Left lobe of liver (tissue), 2 donors: ENCODE measurements at places on chromosomes 6 and 20. TPM values are rescaled to one million over a fixed set of nuclear protein-coding genes. Genes with fewer than 3 reads are reported as not detected.

DNA sequence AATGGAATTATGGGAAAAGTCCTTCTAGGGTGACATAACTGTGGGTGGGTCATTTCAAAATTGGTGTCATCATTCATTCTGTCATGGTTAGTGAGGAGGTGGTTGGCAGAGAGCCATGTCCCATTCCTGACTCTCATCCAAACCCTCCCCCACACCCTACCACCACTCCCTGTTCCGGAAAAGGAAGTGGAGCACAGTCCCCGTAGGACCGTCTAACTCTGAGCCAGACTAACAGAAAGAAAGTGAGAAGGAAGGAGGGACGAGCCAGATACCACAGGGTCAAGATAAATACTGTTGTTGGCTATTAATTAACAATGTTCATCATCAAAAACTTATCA is 4.8 kb downstream of the TRIM10 start:
- no peak for DNase-seq

DNA sequence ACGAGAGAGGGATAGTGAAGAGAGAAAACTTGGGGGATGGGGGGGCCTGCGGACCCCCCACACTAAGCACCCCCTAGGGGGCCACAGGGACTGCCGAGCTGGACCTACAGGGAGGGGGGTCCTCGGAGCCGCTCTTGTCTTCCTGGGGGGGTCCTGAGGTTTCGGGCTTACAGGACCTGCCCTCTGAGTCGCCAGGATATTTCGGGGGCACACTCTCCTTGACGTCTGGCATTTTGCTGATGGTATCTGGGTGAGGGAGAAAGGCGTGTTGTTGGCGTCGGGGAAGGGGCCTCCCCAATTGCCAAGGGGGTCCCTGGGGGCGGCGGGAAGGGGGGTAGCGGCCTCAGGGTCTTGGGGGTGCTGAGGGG is 516 bp downstream of the TCP11 start:
- no peak for DNase-seq

DNA sequence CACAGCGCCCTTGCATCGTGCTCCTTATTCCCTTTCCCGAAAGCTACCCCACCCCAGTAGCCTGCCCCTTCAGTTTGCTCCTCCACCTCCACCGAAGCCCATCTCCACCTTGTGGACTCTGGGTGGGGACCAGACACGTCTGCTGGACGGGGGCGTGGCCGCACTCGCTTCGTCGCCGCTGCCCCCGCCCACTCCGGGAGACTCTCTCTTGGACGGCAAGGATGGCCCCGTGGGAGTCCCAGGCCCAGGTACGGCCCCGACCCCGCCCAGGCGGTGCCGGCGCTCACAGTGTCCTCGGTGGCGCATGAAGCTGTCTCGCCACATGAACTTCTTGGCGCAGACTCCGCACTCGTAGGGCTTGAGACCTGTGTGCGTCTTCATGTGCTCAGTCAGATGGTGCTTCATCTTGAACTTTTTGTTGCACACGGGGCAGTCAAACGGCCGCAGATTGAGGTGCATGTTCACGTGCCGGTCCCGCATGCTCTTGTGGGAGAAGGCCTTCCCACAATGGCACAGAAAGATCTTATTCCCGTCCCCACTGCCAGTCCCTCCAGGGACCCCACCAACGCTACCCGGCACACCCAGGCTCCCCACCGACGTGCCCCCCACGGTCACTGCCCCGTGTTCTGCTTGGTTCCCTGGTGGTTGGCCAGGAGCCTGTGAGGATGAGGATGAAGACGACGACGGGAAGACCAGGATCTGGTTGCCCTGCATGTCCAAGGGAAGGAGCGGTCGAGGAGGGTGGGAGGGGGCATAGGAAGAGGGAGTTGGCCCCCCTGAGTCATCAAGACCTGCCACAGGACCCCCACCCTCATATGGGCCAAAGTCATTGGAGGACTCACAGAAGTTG is 1.3 kb upstream of the TAPBP start:
- no peak for DNase-seq

DNA sequence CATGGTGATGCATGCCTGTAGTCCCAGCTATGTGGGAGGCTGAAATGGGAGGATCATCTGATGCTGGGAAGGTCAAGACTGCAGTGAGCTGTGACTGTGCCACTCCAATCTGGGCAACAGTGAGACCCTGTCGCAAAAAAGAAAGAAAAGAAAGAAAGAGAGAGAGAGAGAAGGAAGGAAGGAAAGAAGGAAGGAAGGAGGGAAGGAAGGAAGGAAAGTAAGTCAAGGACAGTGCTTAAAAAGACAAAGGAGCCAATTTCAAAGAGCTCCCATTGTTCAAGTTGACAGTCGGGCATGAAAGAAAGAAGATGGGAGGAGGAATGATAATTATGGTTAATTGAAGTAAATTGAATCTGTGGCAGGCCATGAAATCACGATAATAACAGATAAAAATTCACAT is 16.2 kb downstream of the C6orf15 start:
- DNase-seq = no peak

DNA sequence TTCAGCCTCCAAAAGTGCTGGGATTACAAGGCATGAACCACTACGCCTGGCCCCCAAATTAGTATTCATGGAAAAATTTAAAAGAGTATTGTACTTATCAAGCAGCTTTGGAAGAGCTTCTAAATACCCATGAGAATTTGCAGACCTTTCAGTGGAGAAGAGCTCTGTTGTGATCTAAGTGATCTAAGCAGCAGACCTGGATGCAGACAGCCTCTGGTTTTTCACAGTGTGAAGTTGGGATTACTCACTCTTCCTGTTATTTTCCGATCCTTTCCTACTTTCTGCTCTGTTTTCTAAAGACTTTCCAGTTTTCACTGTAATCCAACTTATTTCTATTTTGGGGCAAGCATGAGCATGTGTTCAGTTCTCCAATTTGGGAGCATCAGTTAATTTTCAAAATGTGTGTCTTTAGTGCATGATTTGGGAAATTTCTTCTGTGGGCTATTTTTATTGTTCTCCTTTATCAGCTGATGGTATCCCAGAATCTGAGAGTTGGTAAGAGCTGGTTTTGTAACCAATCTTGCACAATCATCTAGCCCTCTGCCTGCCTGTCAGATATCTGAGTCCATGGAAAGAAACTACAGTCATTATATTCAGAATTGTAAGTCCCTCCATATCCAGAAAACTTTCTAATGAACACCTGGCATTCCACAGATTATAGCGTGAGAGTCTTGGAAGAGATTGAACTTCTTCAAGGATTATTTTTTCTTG is 207.7 kb upstream of the DTNBP1 start:
- DNase-seq = no peak

DNA sequence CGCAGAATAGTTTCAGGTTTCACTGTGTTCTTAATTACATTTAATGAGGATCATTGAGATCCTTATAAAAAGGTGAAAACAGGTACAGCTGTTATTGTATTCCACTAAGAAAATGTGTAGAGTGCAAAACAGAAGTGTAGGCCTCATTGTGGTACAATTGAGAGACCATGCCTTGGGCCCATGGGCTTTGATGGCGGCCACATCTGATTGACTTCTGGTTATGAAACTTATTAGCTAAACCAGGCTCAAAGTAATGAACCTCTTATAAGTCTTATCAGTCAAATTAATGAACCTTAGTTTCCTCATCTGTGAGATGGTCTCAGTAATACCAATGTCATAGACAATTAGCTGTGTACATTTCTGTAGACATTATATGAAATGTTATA is 148.7 kb downstream of the ZDHHC14 start:
- no peak for DNase-seq

GRCh38 chr6:69936674-69937363 is 70.5 kb downstream of the COL19A1 start:
- DNase-seq = no peak

- peak; percentile 89 for DNase-seq
These were observed 146.8 kb downstream of the SH3BGRL2 start for GRCh38 chr6:79777713-79778579.

GRCh38 chr6:129886401-129887155 is 25.5 kb upstream of the TMEM244 start:
- DNase-seq = no peak

DNA sequence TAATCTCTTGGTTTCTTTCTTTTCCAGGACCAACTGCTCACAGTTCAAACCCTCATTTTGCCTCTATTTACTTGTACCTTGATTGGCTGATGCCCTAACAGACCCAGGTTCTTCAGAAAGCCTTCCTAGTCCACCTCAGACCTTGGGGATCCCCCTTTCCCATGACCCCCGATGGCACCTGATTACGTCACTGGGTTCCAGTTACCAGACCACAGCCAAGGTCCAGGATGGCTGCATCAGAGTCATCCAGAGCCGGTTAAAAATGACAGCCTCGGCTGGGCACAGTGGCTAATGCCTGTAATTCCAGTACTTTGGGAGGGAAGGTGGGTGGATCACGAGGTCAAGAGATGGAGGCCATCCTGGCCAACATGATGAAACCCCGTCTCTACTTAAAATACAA is 4.5 kb downstream of the HLA-DOA start:
- DNase-seq = no peak

The TPD52L2 gene
- total RNA-seq = 17.3 TPM

The C6orf132 gene
- total RNA-seq = 0.38 TPM

The MARCKS gene
- 8.1 TPM for total RNA-seq

The PRDM1 gene
- total RNA-seq = 1.0 TPM

The TMC2 gene
- total RNA-seq = not detected
